ENCODE measurements at places on chromosomes 12 and 14. TPM values are rescaled to one million over a fixed set of nuclear protein-coding genes. Genes with fewer than 3 reads are reported as not detected.

- no peaks in the 10 kb centered on the region for H3K36me3 ChIP-seq
- no peak for DNase-seq
- peaks cover 15% of the 10 kb centered on the region for H3K4me1 ChIP-seq
- H3K27me3 ChIP-seq, result no peaks in the 10 kb centered on the region
These were observed 42.3 kb downstream of the DPF3 start for GRCh38 chr14:72851635-72852034.

GRCh38 chr12:42190376-42190775 lies 45.7 kb upstream of the GXYLT1 start:
- H3K27me3 ChIP-seq, result no peaks in the 10 kb centered on the region
- peaks cover 21% of the 10 kb centered on the region for H3K36me3 ChIP-seq
- no peak overlapping the region for H3K27ac ChIP-seq

DNA sequence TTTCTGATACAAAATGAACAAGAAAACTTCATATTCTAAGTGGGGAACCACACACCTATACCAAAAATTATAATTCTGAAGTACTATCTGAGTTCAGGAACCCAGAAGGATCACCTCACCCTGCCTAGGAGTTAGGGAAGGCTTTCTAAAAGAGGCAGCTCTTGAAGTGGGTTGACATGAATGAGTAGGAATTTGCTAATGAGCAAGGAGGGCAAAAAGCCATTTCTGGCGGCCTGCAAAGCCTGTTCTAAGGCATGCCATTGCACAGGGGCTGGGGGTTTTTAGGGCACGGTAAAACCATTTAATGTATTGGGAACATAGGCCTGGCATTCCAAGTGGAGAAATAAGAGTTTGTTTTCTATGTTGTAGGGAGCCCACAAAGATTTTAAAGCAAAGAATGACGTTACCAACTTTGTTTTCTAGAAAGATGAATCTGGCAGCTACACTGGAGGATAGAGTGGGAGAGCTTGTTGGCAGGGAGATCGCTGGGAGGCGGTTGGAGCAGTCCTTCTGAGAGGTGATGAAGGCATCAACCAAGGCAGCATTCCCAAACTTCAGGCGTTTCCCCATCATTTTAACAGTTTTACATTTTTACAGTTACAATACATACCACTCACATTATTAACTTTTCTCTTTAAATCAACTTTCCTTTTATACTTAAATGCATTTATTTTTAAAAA lies 14.1 kb downstream of the IFT43 start:
- no peak overlapping the region for H3K27ac ChIP-seq
- no peaks in the 10 kb centered on the region for H3K4me1 ChIP-seq
- no peaks in the 10 kb centered on the region for H3K27me3 ChIP-seq
- no peak overlapping the region for H3K4me3 ChIP-seq
- no peak for DNase-seq

DNA sequence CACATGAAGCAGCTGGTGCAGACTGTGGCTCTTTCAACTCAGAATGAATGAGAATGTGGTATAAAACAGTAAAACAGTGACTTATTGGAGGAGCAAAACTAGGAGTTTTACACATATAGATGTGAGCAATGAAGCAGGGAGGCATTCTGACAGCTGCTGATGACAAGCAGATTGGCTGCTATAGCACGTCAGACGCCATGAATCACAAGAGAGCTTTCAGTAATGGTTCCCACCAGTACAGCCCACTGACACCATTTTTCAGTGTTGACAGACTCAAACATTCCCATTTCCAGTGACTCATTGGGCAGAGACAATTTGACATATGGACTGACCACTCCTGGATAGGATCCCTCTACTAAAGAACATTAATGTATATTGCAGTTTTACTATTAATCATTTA lies 24.6 kb upstream of the FSCB start:
- H3K4me3 ChIP-seq, result no peak overlapping the region
- H3K36me3 ChIP-seq, result no peaks in the 10 kb centered on the region

DNA sequence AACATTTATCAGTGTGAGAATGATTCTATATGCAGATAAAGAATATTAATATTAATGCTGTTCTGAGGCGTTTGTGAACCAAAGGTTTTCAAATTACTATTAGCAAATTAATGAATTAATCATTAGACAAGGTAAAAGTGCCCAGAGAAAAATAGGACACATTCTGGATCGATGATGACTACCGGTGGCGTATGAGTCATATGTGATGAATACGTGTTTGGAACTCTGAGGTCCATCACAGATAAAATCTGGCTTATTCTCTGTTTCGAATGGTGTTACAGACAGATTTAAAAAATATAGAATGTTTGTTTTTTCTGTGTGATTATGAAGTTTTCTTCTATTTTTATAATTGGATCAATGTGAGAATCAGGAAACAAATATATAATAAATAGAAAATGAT lies 79.2 kb upstream of the RTL1 start:
- H3K4me1 ChIP-seq, result no peaks in the 10 kb centered on the region
- no peak overlapping the region for H3K27ac ChIP-seq
- no peaks in the 10 kb centered on the region for H3K27me3 ChIP-seq
- no peaks in the 10 kb centered on the region for H3K36me3 ChIP-seq
- no peak overlapping the region for H3K4me3 ChIP-seq

- H3K4me1 ChIP-seq, result no peaks in the 10 kb centered on the region
- no peak overlapping the region for H3K27ac ChIP-seq
- DNase-seq, result no peak
These were observed 61.2 kb upstream of the DIO3 start for GRCh38 chr14:101500061-101500460.

- H3K4me3 ChIP-seq, result no peak overlapping the region
- H3K27ac ChIP-seq, result no peak overlapping the region
- no peaks in the 10 kb centered on the region for H3K27me3 ChIP-seq
- no peak for DNase-seq
- no peaks in the 10 kb centered on the region for H3K4me1 ChIP-seq
These were observed 172.0 kb upstream of the FRMD6 start for GRCh38 chr14:51479584-51480325.

Gene KRT73
- 0.97 TPM for polyA plus RNA-seq

Data from large intestine (tissue), 12 donors.